HuH-7.5 (cell line): ENCODE measurements at places on chromosomes 3 and 15.
A peak's percentile ranks its signal among the peaks of the same experiment; 100 is the strongest.

DNA sequence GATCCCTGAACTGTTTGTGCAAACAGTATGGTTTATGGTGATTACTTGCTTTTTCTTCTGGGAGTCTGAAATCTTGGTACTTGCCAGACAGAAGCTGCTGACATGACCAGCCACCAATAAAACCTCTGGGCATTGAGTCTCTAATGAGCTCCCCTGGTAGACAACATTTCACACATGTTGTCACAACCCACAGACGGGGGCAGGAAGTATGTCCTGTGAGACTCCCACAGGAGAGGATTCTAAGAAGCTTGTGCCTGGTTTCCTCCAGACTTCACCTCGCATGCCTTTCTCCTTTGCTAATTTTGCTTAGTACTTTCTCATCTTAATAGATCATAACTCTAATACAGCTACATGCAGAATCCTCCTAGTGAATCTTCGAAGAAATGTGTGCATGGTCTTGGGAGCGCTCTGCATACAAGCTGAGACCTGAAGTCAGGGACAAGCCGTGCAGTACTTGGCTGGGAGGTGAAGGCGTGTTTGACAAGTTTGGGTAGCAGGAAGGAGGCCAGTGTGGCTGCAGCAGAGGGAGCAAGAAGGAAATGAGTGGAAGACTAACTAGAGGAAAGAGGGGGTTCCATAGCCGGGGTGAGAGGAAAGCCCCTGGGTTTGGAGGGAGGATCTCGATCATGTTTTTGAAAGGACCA is 49.0 kb downstream of the B3GNT5 start:
- no peak for DNase-seq

GRCh38 chr3:168156479-168156878 is 60.8 kb upstream of the GOLIM4 start:
- DNase-seq: no peak

- DNase-seq: no peak
These were observed 215.5 kb upstream of the POU1F1 start for GRCh38 chr3:87491843-87492242.

DNA sequence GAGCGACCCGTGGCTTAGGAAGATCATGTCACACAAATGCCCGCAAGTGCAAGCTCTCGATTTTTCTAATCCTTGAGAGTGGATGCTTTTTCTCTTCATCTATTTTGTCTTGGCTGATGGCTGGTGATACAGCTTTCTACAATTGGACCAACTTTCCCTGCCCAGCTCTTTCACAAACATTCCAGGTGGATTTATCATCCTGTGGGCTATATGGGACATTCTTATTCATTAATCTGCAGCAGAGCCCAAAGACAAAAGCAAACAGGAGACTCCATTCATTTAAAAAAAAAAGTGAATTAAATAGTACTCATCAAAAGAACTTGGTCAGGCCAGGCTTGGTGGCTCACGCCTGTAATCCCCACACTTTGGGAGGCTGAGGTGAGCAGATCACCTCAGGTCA is 14.2 kb upstream of the TSEN2 start:
- DNase-seq: no peak

GRCh38 chr3:98791341-98792325 is 28.5 kb downstream of the ST3GAL6 start:
- no peak for DNase-seq

GRCh38 chr3:66476852-66477381 is 23.9 kb downstream of the LRIG1 start:
- no peak for DNase-seq

DNA sequence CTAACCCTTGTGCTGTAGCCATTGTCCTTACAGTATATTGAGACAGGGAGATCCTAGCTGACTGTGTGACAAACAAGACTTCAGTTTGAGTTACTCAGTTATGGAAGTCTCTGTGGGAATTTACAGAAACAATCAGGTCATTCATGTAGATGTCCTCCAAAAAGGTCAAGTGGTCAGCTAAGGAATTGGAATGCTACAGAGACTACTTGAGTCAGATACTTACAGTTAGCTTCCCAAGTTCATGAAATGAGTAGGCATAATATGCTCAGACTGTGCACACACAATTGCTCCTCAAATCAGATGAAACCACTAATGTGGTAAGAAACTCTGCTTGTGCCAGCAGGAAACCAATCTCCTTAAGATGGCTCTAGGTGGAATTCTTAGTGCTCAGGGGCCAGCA is 985.7 kb downstream of the NSUN3 start:
- DNase-seq: no peak

DNA sequence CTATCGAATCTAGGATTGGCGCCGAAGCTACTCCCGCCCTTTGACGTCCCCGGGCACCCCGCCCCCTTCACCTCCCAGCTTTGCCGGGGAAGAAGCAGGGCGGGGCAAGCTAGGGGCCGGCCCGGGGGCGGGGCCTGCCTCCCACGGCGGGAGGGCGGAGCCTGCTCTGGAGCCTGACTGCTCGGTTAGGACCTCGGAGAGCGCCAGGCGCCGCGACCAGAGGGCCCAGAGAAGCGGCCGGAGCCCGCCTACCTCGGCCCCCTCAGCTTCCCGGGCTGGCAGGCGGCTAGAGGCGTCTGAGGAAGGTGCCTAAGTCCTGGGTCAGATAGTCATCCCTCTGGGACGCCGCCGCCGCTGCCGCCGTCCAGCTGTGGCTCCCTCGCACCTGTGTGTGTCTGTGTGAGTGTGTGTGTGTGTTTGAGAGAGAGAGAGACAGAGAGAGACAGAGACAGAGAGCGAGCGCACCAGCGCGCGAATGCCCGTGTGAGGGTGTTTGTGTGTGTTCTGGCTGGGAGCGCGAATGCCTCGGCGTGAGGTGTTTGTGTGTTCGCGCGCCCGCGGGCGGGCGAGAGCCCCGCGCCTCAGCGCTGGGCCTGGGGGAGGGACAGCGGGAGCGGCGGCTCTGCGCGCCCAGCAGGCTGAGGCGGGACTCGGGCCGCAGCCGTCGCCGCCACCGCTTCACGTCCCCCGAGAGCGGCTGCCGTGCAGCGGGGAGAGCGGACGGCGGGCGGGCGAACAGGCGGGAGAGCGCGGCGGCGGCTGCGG is at the start of gene STXBP5L:
STXBP5L (plus strand) TSS at position 176 of the 765 bp plus-strand sequence. CDS start 1,374 bp downstream, outside the sequence.
- DNase-seq: peak; percentile 49

DNA sequence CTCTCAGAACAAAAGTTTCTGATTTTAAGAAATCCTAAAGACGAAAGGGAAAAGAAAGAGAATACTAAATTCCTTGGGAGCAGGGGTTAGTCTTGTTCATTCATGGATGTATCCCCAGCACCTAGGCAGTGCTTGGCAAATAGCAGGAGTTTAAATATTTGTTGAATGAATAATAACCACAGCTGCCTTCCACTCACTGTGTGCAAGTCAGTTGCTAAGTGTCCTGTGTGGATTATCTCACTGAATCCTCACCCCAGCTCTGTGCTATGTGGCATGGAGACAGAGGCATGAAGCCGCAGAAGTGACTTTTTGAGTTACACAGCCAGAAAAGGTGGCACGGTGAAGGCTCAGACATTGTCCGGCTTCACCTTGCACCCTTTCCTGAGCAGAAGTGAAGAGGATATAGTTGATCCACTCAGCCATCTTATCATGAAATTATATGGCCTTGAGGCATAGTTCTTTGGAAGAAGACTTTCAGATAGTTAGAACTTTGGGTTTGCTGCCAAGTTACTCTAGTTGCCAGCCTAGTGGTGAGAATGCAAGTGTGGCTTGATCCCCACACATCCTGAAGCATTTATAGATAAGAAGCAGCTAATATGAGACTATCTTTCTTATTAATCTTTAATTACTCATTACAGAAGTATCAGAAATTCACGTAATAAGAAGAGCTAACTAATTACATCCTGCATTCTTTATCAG is 355.5 kb downstream of the LRTM1 start:
- no peak for DNase-seq

GRCh38 chr3:103388214-103388613 is 953.4 kb downstream of the ZPLD1 start:
- no peak for DNase-seq

- no peak for DNase-seq
These were observed 15.9 kb upstream of the ERC2 start for GRCh38 chr3:56484122-56484521.
